Natural killer cell treated with Interleukin-12 subunit alpha and Interleukin-12 subunit beta and Interleukin-15 and Interleukin-18, amount 100 ng/mL, for 72 hours (primary cell): ENCODE measurements at places on chromosomes 4 and X. TPM values are rescaled to one million over a fixed set of nuclear protein-coding genes. Genes with fewer than 3 reads are reported as not detected.

DNA sequence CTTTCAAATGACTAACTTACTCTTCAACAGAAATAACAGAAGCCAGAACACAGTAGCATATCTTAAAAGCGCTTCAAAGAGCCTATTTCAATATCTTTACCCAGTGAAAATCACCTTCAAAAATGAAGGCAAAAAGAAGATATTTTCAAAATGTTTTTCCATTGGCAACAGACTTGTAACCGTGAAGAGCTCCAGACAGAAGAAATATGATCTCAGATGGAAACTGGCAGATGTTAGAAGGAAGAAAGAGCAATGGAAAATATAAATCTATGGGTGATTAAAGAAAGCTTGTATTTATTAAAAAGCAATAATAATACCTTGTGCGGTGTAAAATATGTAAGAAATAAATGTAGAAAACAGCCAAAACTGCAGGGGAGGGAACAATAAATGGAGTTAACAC, 35.7 kb downstream of the PRKG2 start:
- no peak for DNase-seq

DNA sequence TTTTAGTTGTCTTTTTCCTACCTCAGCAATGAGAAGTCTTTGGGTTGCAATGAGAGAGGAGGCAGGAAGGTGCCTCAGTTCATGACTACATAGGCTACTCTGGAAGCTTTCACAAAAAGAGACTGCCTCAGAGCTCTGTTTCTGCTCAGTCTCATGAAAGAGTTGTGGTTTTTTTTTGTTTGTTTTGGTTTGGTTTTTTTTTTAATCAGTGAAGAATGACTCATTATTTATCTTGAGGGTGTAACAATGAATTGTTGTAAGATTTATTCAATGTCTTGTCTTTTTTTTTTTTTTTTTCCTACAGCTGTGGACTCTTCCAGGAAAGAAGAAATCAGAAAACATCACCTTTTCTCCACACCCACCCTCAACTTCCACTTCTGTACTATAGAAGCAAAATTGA, 67.5 kb upstream of the CXCL13 start:
- DNase-seq, result no peak

UVSSA gene
- 19.6 TPM for total RNA-seq

DNA sequence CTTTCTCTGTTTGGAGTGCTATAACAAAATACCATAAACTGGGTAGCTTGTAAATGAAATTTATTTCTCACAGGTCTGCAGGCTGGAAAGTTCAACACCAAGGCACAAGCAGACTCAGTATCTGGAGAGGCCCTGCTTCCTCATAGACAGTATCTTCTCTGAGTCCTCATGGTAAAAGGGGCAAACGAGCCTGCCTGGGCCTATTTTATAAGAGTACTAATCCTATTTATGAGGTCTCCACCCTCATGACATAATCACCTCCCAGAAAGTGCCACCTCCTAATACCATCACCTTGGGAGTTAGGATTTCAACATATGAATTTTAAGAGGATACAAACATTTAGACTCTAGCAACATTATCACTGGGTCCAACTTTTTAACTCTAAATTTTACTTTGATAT, 200.3 kb downstream of the STPG2 start:
- no peak for DNase-seq

GRCh38 chrX:152658302-152658701, 20.6 kb downstream of the GABRQ start:
- DNase-seq, result no peak

DNA sequence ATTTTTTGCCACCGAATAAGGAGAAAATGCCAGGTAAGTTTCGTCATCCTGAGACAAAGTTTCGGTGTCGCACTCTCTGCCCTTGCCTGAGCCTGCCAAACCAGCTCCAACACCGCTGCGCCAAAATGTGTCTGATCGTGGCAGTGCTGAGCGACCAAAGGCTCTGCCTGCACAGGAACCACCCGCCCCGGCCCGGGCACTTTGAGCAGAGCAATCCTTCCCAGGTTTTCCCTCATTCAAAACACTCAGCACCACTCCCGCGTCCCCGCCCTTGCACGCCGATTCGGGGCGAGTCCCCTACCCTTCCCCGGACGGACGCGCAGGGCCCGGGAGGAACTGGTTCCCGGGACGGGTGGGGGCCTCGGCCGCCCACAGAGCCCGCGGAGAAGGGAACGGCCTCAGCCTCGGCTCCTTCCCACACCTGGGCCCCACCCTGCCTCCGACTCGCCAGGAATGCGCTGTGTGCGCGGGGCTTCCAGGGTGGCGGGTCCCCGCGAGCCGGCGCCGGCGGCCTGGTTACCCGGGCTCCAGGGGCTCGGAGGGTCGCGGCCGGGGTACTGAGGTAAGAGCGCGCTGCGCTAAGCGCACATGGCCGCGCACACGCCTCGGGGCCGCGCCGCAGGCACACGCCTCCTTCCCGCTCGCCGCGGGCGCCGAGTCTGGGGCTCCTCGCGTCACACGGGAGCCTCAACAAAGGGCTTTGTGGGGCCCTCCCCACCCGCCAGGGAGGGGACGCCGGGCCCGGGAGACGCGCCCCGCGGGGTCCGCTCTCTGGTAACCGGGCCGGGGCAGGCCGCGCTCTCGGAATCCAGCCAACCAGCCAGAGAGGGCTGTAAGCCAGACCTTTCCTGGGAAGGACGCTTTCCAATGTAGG, at the start of gene C4orf36:
Gene C4orf36 (minus strand): TSS at position 661 of the 874 bp plus-strand sequence. CDS start 902 bp downstream, outside the sequence.
- no peak for DNase-seq

- DNase-seq, result no peak
These were observed 68.8 kb downstream of the TECRL start for GRCh38 chr4:64340218-64341110.

- DNase-seq, result no peak
These were observed 38.0 kb upstream of the PDK3 start for GRCh38 chrX:24426921-24427746.

XAGE1A gene
- total RNA-seq, result not detected

GRCh38 chr4:145501051-145501660, 19.5 kb downstream of the SMAD1 start:
- no peak for DNase-seq

HTATSF1 gene
- total RNA-seq, result 52.2 TPM

- no peak for DNase-seq
These were observed 2.4 kb downstream of the NELFA start for GRCh38 chr4:2006367-2006766.

GRCh38 chr4:139977838-139978609, 176.0 kb downstream of the MAML3 start:
- DNase-seq, result no peak

DNA sequence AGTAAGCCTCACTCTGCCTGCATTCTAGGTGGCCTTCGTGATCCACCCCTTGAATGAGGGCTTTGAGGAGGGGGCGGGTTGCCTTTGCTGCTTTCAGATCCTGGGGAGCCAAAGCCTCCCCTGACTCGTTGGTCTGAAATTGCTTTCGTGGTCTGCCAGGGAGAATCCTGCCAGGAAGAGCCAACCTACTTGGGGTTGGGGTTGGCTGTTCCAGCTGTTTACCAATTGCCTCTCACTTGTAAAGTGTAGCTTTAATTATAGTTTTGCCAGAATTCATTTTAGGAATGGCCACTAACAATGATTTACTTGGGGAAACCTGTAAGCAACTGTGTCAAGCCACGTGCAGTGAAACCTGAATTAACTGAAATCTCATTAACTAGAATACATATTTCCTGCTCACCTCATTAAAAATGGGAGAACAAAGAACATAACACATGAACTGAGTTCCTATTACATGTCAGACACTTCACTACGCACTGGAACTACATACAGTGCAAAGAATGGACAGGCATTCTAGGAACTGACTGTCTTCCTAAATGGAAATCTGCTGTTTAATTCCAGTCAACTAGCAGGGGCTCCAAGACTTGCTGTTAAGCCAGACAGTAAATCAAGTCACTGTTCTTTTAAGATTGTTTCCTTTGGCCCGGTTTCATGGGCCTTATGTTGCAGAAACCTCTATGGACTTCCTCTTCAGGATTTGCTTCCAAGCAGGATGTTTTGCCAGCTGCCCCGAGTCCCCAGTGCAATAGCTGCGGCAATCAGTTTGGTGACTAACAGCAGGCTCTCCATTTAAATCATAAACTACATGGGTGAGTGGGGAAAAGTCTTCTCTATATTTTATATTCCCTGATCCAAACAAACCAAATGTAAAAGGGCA, 16.4 kb upstream of the NKRF start:
- DNase-seq, result peak; percentile 13
